Panc1 (cell line): ENCODE measurements at places on chromosomes 4 and X. TPM values are rescaled to one million over a fixed set of nuclear protein-coding genes. Genes with fewer than 3 reads are reported as not detected.

DNA sequence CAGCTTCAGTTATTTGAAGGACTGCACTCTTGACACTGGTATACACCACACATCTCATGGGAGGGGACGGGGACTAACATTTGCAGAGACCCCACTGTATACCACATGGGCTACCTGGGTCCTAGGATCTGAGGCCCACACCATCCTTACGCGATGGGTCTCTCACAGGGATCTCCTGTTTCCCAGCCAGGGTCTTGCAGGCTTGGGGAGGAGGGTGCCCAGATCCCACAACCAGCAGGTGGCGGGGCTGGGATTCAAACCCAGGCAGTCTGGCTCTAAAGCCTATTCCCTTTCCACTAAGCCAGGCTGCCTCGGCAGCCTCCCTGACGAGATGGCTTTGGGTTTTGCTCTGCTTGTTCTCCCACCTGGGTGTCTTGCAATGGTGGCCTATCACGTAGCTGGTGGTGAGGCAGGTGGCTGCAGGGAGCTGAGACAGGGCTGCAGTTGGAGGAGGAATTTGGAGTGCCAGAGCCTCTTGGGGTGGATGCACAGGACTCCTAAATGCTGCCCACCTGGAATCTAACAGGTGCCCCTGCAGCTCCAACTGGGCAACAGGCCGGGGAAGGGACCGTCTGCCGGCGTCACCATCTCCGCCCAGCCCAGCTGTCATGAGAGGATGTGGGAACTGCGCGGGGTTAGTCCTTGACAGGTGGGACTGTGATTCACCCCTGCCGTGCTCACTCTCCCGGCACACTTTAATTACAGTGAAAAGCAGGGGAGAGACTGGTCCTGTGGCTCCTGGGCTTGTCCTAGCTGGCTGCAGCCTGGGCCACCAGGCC lies 110.7 kb downstream of the PSAPL1 start:
- no peak overlapping the region for H3K4me3 ChIP-seq
- H3K36me3 ChIP-seq = no peaks in the 10 kb centered on the region
- DNase-seq = peak; percentile 4
- peaks cover under 1% of the 10 kb centered on the region; the same call in 1 of the 2 replicates for H3K4me1 ChIP-seq

GRCh38 chr4:8586246-8586645 lies 6.1 kb downstream of the GPR78 start:
- peaks cover 2% of the 10 kb centered on the region; the same call in 1 of the 2 replicates for H3K27me3 ChIP-seq
- H3K4me1 ChIP-seq = no peaks in the 10 kb centered on the region
- no peaks in the 10 kb centered on the region for H3K36me3 ChIP-seq
- no peak overlapping the region for H3K4me3 ChIP-seq

DNA sequence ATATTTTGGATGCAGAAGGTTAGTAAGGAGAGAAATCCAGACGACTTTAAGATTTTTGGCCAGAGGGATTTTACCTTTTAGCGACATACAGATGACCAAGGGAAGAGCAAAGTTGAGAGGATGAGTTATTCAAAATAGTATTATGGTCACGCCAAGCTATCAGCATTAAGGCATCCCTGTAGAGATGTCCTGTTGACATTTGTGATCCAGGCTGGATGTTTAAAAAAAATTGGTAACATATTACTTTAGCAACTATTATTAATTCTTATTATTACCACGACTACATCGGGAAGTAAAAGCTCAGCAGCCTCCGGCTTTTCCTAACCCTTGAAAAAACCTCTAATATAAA lies 562 bp upstream of the OSTC start:
- H3K27me3 ChIP-seq = no peaks in the 10 kb centered on the region
- no peaks in the 10 kb centered on the region; the same call in 1 of the 2 replicates for H3K4me1 ChIP-seq
- DNase-seq = no peak
- H3K36me3 ChIP-seq = peaks cover 8% of the 10 kb centered on the region; the same call in 1 of the 2 replicates
- H3K27ac ChIP-seq = peak overlapping the region; percentile 90

DNA sequence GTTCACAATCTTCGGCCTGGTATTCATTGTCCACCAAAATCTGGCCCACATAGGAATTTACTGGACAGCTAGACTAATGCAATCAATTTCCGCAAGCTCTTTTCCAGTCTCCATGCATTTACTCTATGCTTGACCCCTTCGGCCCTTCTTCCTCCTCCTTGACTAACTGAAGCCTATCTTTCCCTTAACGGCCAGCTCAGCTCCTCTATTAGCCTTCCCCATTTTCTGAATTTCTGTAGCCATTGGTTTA lies 1.2 kb upstream of the PHKA2 start:
- H3K27ac ChIP-seq = peak overlapping the region; percentile 63
- H3K4me1 ChIP-seq = no peaks in the 10 kb centered on the region
- no peaks in the 10 kb centered on the region for H3K27me3 ChIP-seq
- peak overlapping the region; percentile 62 for H3K4me3 ChIP-seq
- no peak for DNase-seq

- no peak overlapping the region for H3K4me3 ChIP-seq
- DNase-seq = no peak
- H3K27me3 ChIP-seq = no peaks in the 10 kb centered on the region
- H3K4me1 ChIP-seq = no peaks in the 10 kb centered on the region
- H3K36me3 ChIP-seq = no peaks in the 10 kb centered on the region
- no peak overlapping the region for H3K27ac ChIP-seq
These were observed 245.9 kb downstream of the IDS start for GRCh38 chrX:149259241-149259640.

GRCh38 chrX:139762400-139763183 lies 54.6 kb upstream of the MCF2 start:
- H3K27ac ChIP-seq = no peak overlapping the region
- no peaks in the 10 kb centered on the region; the same call in 1 of the 2 replicates for H3K36me3 ChIP-seq
- H3K4me1 ChIP-seq = no peaks in the 10 kb centered on the region

DNA sequence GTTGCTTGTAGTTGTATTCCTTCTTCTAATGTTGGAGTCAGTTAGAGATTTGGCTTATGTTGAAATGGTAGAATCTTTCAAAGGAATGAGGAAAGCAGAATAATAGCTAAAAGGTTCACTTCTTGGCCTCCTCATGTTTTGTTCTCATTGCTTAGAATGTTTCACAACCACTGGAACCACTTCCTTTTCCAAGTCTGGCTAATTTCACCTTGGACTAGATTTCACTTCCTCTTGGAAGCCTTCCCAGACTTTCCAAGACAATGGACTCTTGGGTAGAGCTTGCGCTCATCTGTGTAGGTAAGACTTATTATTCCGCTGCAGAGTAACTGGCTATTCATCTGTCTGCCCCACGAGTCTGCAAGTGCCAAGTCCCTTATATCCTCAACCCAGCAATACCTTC lies 8.3 kb downstream of the SPATA18 start:
- no peaks in the 10 kb centered on the region for H3K36me3 ChIP-seq
- H3K4me1 ChIP-seq = no peaks in the 10 kb centered on the region
- no peaks in the 10 kb centered on the region; the same call in 1 of the 2 replicates for H3K27me3 ChIP-seq
- no peak for DNase-seq
- no peak overlapping the region for H3K27ac ChIP-seq
- no peak overlapping the region for H3K4me3 ChIP-seq

- peaks cover 2% of the 10 kb centered on the region; the same call in 1 of the 2 replicates for H3K4me1 ChIP-seq
- H3K36me3 ChIP-seq = no peaks in the 10 kb centered on the region
- no peaks in the 10 kb centered on the region for H3K27me3 ChIP-seq
- no peak for DNase-seq
- H3K27ac ChIP-seq = no peak overlapping the region
These were observed 112.9 kb upstream of the NKX1-1 start for GRCh38 chr4:1518997-1519700.

- no peaks in the 10 kb centered on the region for H3K36me3 ChIP-seq
- H3K27ac ChIP-seq = no peak overlapping the region
- H3K4me1 ChIP-seq = no peaks in the 10 kb centered on the region
- no peak overlapping the region for H3K4me3 ChIP-seq
- H3K27me3 ChIP-seq = no peaks in the 10 kb centered on the region
- no peak for DNase-seq
These were observed 8.4 kb downstream of the CNGA1 start for GRCh38 chr4:48008021-48008596.

DNA sequence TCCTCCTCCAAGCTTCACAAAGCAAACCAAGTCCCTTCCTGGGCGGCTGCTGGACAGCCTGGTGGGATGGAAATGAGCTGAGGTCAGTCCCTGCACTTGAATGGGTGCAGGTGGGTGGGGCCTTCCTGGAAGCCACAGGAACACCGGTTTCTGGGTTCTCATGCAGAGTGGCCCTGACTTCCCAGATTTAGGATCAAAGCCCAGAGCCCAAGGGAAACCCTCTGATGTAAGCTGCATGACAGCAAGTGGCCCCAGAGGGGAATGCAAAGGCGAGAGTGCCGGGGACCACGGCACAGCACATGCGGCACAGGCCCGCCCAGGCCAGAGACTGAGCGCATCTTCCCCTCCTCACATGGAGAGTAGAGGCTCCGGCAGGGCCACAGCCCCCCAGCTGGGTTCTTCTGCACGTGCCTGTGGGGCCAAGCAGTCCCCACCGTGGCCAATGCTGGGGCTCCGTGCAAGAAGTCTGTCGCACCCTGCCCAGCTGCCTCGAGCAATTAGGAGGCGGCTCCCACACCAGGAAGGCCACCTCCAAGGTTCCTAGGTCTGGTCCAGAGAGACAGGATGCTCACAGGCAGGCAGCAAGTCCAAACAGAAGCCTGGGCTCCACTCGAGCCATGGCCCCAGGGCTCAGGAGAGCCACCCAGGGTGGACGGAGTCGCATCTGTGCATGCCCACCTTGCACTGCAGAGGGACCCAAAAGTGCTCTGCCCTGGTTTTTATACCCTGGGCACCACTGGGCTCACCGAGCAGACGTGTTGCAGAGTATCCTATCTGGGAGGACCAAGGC lies 83.0 kb downstream of the HTRA3 start:
- H3K4me3 ChIP-seq = no peak overlapping the region
- no peaks in the 10 kb centered on the region for H3K27me3 ChIP-seq
- no peak for DNase-seq
- H3K36me3 ChIP-seq = no peaks in the 10 kb centered on the region

GRCh38 chrX:2903366-2903765 lies 25.8 kb downstream of the ARSD start:
- DNase-seq = no peak
- H3K36me3 ChIP-seq = no peaks in the 10 kb centered on the region
- no peak overlapping the region for H3K27ac ChIP-seq
- H3K27me3 ChIP-seq = no peaks in the 10 kb centered on the region

GRCh38 chr4:82984459-82984858 lies 26.2 kb downstream of the LIN54 start:
- peaks cover 2% of the 10 kb centered on the region; the same call in 1 of the 2 replicates for H3K4me1 ChIP-seq
- H3K36me3 ChIP-seq = no peaks in the 10 kb centered on the region
- DNase-seq = no peak
- no peaks in the 10 kb centered on the region for H3K27me3 ChIP-seq
- no peak overlapping the region for H3K4me3 ChIP-seq

GRCh38 chr4:72326692-72327632 lies 242.1 kb downstream of the ADAMTS3 start:
- H3K4me1 ChIP-seq = no peaks in the 10 kb centered on the region
- no peaks in the 10 kb centered on the region for H3K36me3 ChIP-seq
- H3K27ac ChIP-seq = no peak overlapping the region
- no peak for DNase-seq

GRCh38 chr4:10207116-10207515 lies 90.5 kb upstream of the WDR1 start:
- H3K4me1 ChIP-seq = no peaks in the 10 kb centered on the region
- DNase-seq = no peak
- no peaks in the 10 kb centered on the region for H3K27me3 ChIP-seq
- H3K36me3 ChIP-seq = no peaks in the 10 kb centered on the region
- H3K4me3 ChIP-seq = no peak overlapping the region

DNA sequence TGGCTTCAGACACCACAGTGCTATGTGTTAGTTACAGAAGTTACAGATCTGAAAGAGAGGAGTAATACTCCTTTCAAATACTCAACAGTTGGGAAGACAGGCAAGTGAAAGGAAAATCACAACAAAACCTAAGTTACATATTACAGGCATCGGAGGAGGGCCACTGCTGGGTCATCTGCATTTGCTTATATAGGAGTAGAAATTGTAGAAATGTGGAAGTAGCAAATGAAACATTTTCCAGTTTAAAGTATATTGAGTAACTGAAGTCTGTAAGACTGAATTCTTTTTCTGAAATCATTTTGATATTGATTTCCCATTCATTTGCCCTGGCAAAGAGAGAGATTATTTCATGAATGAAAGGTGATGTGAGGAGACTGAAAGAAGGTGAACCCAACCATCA lies 201.7 kb downstream of the SPRY1 start:
- peak overlapping the region; percentile 69; the same call in 1 of the 2 replicates for H3K27ac ChIP-seq
- DNase-seq = no peak
- peaks cover 11% of the 10 kb centered on the region for H3K4me1 ChIP-seq
- H3K27me3 ChIP-seq = no peaks in the 10 kb centered on the region
- no peaks in the 10 kb centered on the region for H3K36me3 ChIP-seq

DNA sequence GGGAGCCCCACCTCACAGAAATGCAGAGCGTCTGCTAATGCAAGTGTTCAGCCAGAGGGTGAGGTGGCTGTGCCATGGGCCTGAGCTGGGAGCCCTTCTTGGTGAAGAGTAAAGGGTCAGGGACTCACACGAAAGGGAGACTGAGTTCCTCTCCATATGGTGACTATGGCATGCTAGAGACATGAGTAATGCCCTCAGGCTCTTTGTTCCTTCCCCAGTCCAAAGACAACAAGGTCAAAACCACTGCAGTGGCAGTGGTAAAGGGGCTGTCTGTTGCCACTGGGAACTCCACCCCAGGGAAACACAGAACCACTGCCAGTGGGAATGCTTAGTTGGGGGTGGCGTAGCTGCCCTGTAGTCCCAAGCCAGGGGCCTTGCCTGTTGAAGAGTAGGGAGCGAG lies 22.4 kb downstream of the RAB40AL start:
- H3K27me3 ChIP-seq = no peaks in the 10 kb centered on the region
- DNase-seq = no peak
- no peak overlapping the region for H3K4me3 ChIP-seq

DNA sequence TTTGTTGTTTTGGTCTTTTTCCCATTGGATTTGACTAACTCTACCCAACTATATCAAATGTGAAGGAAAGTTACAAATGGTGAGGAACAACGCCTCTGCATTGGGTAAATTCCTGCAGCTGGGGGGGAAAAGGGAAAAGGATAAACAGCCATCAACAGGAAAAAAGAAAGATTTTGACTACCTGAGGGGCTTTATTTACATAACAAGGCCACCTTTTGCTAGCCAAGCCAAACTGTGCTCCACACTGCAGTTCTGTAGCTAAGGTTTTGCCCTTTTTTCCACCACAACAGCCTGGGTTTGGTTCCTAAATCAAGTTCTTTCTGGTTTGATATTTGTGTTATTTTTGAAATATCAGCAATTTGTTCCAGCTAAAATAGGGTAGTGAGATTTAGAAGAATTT lies 40.8 kb downstream of the RHOXF2B start:
- no peak for DNase-seq
- H3K27me3 ChIP-seq = no peaks in the 10 kb centered on the region
- no peaks in the 10 kb centered on the region for H3K36me3 ChIP-seq
- H3K27ac ChIP-seq = no peak overlapping the region
- no peaks in the 10 kb centered on the region for H3K4me1 ChIP-seq

GRCh38 chr4:70530997-70531396 lies 12.6 kb downstream of the AMTN start:
- no peaks in the 10 kb centered on the region for H3K4me1 ChIP-seq
- no peak overlapping the region for H3K4me3 ChIP-seq
- no peaks in the 10 kb centered on the region for H3K27me3 ChIP-seq
- DNase-seq = no peak
- H3K27ac ChIP-seq = no peak overlapping the region

The DIPK2B gene
- total RNA-seq = not detected

The MAP9 gene
- 9.8 TPM for total RNA-seq

The S100P gene
- 2.3 TPM for total RNA-seq

The PHEX gene
- total RNA-seq = 0.23 TPM

The MAGEH1 gene
- 5.7 TPM for total RNA-seq

The NLRP2B gene
- not detected for total RNA-seq

The TACR3 gene
- total RNA-seq = 0.08 TPM

The WDR17 gene
- total RNA-seq = 4.2 TPM

The CNGA1 gene
- 0.23 TPM for total RNA-seq

The ENPP6 gene
- total RNA-seq = not detected

The AREG gene
- 0.54 TPM for total RNA-seq

The NLGN3 gene
- 0.28 TPM for total RNA-seq

The DNAAF6 gene
- not detected for total RNA-seq
